ENCODE measurements at places on chromosomes 2 and 18.

- DNase-seq = no peak
Observed at GRCh38 chr2:13052547-13052946, 335.8 kb downstream of the TRIB2 start.

DNA sequence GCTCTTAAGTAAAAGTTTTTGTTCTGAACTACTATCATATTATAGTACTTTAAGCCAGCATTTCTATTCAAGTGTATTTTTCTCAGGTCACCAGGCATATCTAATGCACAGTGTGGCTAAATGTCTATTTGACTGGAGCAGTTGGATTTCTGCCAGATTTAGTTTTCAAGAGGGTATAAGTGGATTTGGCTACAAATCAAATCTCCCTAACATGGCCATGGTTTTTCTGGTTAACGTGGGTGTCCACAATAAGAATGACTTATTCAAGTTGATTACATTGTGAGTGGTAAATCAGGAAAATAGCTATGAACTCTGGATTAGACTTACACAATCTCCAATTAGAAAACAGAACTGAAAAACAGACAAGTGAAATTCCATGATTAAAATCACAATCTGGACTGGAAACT, 5.7 kb upstream of the CHN1 start:
- DNase-seq = no peak

DNA sequence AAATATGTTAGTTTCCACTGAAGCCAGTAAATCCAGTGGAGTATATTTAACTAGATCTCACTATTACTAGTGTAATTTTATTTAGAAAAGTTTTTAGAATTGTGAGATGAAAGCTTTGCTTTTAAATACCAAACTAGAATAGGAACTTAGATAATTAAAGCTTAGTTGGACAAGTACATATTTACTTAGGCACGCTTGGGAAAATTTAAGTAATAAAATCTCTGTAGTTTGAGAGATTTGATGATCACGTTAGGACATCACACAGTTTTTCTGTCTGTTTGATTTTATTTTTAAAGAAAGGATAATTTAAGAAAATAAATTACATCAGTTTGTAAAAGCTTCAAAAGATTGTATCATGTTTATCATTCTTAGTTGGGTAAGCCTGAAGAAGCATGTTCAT, 140.8 kb upstream of the IL1R2 start:
- no peak for DNase-seq

- no peak for DNase-seq
Observed at GRCh38 chr18:3014503-3015203, 1.7 kb upstream of the LPIN2 start.

- no peak for DNase-seq
Observed at GRCh38 chr18:56118422-56118821, 520.0 kb downstream of the TXNL1 start.

GRCh38 chr2:157257312-157258252, at the start of gene GALNT5:
TSS of gene GALNT5 (plus strand) at chr2:157257705. CDS start at chr2:157258083, 378 bp downstream.
- no peak for DNase-seq

- no peak for DNase-seq
Observed at GRCh38 chr2:70469435-70469834, 84.2 kb downstream of the TGFA start.

GRCh38 chr2:170567429-170567828, 147.7 kb upstream of the SP5 start:
- DNase-seq = no peak

DNA sequence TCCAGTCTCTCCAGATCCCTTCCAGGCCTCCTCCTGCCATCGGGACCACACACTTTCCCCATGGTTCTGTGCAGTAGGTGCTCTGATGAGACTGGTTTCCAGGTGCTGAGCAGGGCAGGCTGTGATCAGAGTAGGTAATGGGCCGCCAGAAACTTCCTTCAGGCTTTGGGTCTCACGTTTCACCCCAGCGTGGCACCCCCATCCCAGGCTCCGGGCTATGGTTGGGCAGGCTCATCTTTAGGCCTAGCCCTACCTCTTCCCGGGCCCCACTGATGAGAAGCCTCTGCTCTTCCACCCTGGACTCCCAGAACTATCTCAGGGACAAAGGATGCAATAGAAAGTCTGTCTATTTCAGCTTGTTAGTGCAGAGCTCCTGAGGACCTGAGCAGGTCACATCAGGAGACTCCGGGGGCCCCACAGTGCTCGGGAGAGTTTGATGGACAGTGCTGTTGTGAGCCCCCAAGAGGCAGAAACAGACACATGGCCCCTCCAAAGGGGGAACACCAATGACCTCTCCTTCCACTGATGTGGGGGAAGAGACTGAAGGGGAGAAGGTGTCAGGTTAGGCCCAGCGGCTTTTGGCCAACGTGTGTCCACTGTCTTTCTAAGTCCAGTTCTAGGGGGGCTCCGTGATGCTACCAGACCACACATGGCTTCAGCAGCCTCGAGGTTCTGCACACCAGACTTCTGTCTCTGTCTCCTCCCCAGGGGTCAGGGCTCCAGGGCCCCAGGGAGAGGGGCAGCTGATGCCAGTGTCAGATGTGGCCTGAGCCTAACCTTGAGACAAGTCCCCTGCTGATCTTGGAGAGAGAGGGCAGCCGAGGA, 5.8 kb upstream of the PROM2 start:
- no peak for DNase-seq

DNA sequence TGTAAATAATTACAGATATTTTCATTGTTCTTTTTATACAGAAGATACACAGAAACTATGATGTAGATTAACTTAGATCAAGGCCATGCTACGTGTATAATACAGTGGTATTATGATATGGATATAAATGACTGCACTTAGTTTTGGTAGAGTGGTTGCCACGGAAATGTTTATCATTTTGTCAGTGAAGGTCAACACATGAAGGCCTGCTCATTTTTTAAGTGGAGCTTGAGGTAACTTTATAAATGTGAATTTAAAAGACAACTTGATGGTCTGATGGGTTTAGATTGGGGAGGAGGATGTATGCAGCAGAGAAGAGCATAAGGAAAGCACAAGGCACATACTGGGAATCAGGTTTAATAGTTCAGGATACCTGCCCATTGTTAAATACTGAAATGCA, 14.4 kb upstream of the BBS5 start:
- no peak for DNase-seq

DNA sequence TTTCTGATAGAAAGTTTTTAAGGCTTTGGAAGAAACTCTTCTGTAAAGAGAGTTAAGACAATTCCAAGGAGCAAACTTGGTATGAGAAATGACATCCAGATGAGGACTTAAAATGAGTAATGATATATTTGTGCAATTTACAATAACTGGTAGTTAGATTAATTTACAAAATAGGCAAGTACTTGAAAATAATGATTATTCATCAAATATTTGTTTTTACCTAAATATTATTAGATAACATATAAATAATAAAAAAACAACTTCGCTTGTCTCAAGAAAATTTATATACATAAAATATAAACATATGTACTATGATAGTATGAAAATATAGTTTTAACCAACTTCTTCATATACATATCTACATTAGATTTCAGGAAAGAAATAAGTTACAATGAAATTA, 478.5 kb downstream of the TRIB2 start:
- DNase-seq = no peak

- DNase-seq = no peak
Observed at GRCh38 chr2:10370390-10370789, 67.7 kb downstream of the HPCAL1 start.

DNA sequence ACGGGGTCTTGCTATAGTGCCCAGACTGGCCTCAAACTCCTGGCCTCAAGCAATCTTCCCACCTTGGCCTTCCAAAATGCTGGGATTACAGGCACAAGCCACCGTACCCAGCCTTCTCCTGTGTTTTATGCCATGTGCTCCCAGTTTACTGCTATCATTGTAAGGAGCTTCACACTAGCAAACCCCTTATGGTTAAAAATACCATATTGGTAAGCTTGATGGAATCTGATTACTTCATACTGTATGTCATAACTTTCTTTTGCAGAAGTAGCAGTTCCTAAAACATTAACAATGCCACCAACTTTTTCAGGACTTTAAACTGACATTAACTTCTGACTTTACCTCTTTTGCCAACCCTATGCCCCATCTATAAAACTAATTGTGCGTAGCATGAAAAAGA, 36.2 kb downstream of the HAT1 start:
- DNase-seq = no peak

DNA sequence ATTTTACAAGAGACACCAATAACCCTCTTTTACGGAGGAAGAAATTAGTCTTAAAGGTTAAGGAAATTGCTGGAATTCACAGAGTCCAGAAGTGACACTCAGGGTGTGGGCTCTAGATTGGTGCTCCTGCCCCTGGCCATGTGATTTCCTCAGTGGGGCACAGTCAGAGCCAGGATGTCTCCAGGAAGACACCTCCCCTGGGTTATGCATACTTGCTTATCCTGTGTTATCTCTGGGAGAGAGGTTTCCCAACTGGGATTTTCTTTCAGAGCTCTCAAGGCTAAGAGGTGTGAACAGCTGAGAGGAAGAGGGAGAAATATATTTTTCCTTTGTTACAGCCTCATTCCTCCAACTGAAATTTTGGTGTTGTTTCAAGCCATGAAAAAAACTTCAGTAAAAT, 125.6 kb upstream of the CELF4 start:
- DNase-seq = no peak

DNA sequence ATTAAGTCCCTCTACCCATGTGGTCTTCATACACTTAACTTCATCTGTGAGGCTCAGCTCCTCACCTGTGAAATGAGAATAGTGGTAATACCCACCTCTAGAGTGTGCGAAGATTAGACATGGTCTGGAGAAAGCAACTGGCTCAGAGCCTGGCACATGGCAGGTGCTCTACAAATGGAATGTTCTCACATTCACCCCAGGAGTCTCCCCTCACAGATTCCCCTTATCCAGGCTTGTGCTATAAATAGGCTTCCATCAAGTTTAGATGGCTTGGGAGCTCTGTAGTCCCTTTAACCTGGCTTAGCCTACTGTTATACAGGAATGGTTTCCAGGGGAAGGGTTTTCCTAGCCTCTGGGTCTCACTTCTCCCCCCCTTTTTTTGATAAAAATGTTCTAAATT, 455.9 kb downstream of the RNF144A start:
- DNase-seq = no peak

DNA sequence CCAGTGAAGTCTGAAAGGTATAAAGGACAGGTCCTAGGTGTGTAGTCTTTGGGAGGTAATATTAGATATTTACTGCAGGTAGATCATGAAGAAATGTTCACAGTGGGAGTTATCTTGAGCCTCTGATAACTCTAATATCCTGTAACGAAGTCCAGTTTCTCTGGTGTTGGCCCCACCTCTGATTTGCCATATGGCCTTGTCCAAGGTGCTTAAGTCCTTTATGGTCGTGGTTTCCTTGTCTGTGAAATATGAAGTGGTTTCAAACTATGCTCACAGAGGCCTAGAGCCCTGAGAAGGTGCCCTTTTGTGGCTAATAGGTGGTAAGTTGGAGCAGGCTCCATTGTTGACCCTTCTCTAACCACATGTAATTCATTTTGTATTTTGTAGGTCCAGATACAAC, 190.7 kb downstream of the ICOS start:
- DNase-seq = no peak

DNA sequence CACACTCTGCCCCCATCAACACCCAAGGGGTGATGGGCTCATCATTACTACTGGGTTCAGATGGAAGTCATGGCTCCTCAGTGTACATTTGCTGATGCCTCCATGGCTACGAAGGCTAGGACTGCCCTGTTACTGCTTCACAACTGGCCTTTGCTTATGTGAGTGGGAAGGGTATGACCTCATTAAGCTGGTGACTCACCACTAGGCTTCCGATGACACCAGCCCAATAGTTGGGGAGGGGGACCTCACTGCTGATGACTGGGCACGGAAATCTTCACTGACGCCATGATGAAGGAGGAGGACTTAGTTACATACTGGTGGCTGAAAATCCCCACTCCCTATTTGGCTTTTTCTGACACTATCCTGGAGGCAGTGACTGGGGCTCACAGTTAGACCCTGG, 263.2 kb downstream of the CMPK2 start:
- DNase-seq = no peak

DNA sequence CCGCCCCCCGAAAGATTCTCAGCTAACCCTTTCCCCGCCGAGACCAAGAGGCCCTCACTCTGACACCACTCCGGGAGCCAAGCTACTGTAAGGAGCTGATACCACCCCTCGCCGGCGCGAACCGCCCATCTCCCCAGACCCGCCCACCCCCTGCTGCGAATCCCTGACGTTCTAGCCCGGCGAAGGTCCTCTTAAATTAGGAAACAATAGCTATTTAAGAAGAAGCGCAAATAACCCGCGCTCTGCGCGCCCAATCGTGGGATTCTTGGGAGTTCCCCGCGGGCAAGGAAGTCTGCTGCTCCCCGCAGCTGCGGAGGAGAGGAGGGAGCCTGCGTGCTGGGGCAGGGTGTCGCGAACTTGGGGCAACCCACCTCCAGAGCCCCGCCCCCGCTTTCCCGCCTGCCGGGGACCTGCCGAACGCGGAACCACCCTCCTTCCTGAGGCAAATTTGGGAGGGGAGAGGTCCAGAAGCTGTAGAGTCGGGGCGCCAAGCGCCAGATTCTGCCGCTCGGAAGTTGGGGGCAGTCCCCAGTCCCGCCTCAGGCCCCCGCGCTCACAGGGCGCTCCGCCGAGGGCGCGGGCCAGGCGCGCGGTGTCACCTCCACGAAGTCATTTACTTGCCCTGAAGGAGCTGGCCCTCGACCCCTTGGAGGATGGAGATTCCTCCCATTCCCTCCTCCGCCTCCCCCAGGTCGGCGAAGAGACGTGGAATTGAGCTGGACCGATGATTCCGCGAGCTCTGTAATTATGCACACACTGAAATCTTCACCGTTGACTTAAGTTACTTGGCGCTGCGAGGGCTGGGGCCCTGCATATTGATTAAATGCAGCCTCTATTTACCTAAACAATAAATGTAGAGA, 8.4 kb upstream of the SP9 start:
- no peak for DNase-seq

DNA sequence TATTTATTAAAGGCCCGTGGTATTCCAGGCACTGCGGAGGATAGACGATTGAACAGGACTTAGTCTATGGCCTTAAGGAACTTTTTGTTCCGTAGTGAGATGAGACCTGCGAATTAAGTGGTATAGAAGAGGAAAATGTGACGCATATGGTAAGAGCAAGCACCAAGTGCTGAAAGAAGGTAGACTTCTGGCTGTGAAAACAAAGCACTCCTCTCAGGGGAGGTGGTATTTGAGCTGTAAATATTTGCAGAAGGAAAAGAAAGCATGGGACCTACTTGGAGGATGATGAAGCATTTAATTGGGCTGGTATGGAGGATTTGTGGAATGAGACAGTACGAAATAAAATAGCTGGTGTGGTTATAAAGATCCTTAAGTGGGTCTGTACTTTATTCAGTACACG, 62.5 kb downstream of the GPR39 start:
- no peak for DNase-seq

DNA sequence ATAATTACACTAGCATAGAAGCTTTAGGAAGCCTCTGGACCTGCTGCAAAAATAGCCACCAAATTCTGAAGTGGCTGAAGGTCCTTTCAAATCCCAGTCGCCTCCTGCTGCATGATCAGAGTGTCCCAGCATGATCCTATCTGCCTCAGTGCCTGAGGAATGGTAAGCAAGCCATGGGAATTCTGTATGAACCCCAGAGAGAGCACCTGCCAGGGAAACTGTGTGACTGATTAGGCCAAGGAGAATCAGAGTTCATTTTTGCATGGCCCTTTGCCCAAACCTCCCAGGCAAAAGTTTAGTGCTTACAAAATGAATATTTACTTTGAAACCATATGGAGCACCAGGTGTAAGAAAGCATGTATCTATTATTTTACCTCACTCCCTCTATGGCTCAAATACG, 221.4 kb downstream of the ARL4C start:
- no peak for DNase-seq

- DNase-seq = no peak
Observed at GRCh38 chr2:128284037-128284441, 34.6 kb downstream of the HS6ST1 start.

- no peak for DNase-seq
Observed at GRCh38 chr2:63539416-63540162, 48.7 kb downstream of the WDPCP start.
